ENCODE measurements at places on chromosomes 5 and 9.

DNA sequence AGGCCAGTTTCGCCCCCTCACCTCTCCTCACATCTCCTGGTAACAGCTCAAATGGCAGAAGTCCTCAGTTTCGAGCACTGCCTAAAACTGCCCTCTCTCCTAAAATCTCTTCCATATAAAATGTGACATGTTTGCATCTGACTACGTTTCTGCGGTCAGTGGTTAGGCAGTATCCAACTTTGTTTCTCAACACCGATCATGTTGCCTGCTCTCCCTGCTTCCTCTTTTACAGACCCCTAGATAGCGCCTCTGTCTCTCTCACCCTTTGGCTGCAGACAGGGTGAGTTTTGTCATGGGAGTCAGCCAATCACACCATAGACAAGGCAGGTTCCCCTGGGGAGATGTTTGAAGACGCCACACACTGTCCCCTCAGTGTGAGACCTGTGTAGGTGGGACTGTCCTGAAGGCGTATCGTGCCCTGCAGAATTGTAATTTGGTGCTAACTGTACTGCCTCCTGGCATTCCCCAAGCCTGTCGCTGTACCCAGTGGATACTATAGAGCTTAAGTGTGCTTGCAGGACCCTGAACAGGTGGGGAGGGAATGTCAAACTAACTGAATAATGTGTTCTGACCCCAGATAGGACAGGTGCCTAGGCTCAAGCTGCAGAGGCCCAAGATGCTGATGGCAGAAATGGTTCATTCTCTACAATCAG is 1.1 kb downstream of the HEXB start:
- DNase-seq, result peak; percentile 57

- DNase-seq, result no peak
These were observed 181.8 kb downstream of the GLIS3 start for GRCh38 chr9:4117835-4118610.

- DNase-seq, result no peak
These were observed 53.1 kb upstream of the TYRP1 start for GRCh38 chr9:12640016-12640587.

- no peak for DNase-seq
These were observed 7.5 kb downstream of the SLC6A19 start for GRCh38 chr5:1208743-1209488.

DNA sequence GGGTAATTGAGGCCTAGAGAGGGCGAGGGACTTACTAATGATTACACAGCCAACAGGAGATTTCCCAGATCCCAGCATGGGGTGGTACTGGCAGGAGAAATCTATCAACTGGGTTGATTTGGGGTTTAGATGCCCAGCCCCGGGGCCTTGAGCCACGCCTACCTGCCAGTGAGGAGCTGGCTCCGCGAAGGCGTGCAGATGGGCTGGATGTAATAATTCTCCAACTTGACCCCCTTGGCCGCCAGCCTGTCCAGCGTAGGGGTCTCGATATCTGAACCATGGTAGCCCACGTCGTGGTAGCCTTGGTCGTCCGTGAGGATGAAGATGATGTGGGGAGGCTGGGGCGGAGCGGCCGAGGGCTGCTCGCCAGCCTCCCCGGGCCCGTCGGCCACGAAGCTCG is 804 bp downstream of the ARSI start:
- DNase-seq, result no peak

- DNase-seq, result no peak
These were observed at the start of gene PCDHA11 for GRCh38 chr5:140868721-140869554. Gene PCDHA11 (plus strand): TSS chr5:140868957. CDS start chr5:140869104, 147 bp downstream.

DNA sequence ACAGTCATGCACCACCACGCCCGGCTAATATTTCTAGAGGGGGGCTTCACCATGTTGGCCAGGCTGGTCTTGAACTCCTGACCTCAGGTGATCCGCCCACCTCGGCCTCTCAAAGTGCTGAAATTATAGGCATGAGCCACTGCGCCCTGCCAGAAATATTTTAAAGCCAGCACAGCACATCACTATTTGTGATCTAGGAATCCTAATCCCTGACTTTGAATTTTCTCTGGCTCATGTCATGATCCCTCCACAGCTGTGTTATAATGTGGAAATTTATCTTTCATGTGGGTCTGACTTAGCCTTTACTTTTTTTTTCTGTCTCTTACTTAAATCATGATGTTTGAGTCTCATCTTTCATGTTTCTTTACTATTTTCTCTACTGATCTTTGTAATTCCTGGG is 18.7 kb upstream of the ITGA1 start:
- DNase-seq, result no peak

DNA sequence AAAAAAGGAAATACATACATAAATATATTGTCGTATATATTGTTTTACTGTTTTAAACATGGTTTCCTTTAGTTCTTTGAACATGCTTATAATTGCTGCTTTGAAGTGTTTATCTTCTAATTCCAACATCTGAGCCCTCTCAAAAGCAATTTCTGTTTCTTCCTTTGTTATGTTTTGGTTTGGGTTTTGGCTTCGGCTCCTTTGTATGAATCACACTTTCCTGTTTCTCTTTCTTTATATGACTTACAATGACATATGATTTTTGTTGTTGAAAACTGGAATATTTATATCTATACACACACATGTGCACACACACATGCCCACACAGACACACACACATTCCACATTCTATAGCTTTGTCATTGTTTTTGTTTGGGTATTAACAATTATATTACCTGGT is 1206.7 kb downstream of the CDH12 start:
- DNase-seq, result no peak

- no peak for DNase-seq
These were observed 8.1 kb downstream of the LRRC14B start for GRCh38 chr5:199197-199949.

DNA sequence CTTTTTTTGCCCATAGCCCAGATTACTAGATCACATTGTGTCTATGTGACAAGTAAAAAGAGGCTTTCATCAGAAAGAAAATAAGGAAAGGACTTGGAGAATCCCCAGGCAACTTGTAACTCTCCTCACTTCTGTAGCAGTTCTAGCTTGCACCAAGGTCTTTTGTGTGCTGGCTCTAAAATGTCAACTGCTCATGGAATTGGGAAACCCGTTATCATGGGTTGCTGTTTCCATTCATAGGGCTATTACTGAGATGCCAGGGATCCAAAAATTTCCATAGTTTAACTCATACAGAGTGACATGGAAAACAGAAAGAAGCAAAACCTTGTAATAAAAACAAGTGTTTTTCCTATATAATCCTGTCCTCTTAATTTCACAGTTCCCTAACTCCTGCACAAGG is 123.9 kb upstream of the FBXL7 start:
- DNase-seq, result no peak

DNA sequence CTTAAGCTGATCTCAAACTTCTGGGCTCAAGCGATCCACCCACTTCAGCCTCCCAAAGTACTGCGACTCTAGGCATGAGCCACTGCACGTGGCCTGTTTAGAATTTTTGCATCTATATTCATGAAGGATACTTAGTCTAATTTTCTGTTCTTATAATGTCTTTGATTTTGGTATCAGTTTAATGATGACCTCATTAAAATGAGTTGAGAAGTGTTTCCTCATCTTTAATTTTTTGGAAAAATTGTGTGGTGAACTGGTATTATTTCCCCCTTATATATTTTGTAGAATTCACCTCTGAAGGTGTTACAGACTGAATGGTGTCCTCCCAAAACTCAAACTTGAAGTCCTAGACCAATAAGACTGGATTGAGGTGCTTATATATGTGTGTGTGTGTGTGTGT is 46.5 kb downstream of the ANKRD31 start:
- DNase-seq, result no peak

DNA sequence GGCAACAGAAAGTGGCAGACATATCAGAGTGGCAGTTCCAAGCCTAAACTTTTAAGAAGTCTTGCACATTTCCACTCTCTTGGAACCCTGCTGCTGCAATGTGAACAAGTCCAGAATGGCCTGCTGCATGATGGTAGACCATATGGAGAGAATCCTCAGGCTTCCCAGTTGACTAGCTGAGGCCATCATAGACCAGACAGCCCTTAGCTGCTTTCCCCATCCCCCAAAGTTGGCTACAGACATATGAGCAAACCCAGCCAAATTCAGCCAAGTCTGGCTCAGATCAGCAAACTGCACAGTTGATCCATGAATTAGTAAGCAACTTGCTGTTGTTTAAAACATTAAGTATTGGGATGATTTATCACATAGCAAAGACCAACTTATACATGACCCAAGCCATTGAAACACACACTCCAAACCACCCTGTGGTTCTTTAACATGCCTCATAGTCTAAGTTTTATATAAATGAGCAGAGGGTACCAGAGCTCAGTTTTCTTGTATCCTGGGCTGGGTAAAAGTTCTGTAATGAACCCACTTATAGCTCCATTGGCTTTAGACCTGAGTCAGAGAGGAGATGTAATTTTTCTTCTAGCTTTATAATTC is 19.9 kb downstream of the PPP3R2 start:
- no peak for DNase-seq

GRCh38 chr9:91075279-91075678 is 273.7 kb downstream of the SYK start:
- no peak for DNase-seq

DNA sequence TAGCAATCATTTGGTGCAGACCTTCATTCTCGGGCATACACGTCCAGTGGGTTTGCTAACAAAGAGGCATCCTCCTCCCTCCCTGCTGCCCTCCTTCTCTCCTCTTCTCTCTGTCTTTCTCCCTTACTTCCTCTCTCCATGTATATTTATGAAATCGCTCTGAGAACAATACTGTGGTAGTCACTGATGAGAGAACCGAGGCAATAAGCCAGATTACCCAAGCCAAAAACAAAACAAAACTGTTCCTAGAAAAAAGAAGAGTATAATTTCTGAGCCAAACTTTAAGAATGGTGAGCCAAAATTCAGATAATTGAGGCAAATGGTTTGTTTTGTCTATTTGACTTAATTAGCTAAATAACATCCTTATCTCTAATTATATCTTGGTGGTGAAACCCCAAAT is 15.8 kb upstream of the HMHB1 start:
- no peak for DNase-seq

DNA sequence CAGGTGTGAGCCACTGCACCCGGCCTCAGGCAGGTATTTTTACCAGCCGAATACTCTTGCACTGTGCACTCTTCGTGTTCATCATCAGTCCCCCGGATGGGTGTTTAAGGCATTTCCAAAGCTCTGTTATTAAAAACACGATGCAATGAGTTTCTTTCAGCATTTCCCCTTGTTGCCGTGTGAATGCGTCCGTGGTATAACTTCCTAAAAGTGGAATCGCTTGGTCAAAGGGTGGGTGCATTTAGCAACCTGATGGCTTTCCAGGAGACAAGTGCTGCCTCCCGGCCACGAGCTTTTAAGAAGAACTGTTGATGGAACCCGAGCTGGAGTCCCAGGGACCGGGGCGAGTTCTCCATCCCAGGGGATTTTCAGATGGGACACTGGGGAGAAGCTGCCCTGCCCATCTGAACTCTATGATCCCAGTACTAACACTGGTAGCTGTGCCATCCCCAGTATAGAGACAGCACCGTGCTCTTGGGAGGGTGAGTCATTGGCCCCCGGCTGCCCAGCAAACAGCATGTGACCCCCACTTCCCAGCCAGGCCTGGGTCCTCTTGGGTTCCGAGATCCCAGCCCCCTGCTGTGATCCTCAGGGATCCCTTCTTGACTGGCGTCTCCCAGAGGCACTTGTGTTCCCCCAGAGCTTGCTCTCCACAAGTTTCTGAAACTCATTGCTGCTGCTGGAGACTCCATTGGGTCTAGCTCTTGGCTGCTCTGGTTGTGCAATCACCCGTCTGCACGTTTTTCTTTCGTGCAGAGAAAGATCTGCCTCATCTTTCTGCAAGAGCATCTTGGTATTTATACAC is 169.5 kb upstream of the IER5L start:
- no peak for DNase-seq

DNA sequence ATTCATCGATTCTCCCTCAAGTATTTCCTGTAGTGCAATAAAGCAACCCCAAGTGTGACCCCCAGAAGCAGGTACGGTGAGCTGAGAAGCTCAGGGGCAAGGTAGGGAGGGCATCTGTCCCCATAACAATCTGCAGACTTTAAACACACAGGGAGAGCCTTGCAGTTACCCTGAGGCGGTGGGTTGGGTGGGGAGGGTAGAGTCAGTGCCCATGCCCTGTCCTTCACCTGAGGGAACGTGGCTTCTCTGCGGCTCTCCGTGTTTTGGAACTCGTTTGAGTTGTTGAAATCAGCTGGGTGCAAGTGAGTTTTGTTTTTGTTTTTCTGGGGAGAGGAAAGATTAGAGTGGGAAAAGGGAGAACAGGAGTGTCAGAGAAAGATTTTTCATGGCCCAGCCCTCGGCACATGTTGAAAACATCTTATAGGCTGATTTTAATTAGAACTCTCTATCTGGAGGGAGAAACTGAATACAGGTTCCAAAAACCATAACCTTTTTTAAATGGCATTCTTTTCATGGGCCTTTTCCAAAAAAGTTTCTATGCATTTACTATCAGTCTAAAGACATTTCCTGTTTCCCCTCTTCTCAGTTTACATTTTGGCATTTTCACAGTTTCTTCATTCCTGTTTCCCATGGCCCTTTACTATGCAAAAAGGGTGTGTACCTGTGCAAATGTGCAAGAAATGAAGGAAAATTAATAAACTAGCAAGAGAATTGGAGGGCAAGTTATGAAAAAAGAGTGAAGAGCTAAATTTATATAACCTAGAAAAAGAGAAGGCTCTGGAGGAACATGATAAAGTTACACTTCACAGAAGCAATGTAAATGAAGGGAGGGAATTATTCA is 266.5 kb upstream of the VLDLR start:
- no peak for DNase-seq

DNA sequence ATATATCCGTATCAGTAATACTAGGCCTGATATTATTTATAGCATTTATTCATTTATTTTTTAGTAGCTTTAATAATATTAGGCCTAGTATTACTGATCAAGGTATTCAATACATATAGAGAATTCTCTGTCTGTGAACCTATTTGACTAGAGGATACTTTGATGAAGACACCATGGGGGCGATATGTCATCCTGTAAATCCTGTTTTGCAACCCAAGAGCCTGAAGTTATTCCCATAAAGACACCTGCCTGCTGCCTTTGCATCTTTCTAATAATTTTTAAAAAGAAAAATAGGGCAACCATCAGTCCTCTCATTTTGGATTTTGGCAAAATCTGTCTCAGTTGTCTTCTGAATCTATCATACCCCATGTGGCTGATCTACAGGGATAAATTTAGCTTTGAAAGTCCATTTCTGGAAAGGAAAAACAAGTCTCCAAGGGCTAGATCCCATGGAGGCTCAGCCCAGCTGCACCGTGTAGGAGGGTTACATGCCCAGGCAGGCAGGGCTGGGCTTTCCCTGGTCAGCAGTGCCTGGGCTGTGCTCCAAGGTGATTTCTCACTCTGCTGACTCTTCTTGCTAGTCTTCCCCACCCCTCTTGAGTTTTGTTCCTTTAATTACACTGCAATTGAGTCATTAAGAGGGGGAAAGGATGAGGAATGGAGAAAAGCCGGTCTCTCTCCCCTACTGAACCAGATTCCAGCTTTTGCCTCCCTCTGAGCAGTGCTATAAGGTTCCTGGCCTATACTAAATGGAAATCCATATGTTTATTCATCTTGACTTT is 169.0 kb downstream of the TRIM32 start:
- DNase-seq, result no peak

GRCh38 chr5:21654-22233 is 70.2 kb upstream of the PLEKHG4B start:
- no peak for DNase-seq

GRCh38 chr5:144105371-144105770 is 65.1 kb downstream of the YIPF5 start:
- DNase-seq, result no peak

- DNase-seq, result no peak
These were observed 159.8 kb upstream of the HMHB1 start for GRCh38 chr5:143652108-143652700.

Measured in naive B cell (primary cell).